ENCODE measurements at places on chromosomes 11 and 22.

- no peak for DNase-seq
Observed at GRCh38 chr11:227824-228379, 8.2 kb downstream of the SIRT3 start.

DNA sequence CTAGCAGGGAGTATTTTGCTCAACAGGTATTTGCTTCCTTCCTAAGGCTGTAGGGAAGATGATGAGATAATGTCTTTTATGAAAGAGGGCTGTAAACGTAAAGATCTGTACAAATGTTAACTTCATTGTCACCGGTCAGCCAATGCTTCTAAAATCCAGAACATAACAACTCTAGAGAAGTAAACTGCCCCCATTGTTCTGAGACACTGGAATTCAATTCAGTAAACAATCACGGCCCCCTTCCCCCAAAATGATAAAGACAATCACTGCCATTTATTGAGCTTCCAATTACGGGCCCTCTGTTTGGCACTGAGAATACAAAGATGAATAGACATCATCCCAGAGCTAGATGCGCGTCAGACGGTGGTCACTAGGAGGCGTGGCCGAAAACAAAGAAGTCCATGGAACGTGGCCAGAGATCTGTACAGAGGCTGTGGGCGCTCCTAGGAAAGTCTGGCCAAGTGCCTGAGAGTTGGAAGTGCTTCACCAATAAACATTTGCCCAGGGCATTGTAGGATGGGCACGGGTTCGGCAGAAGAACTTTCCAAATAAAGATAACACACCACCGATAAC is 576 bp downstream of the TMEM258 start:
- DNase-seq = peak; percentile 60

DNA sequence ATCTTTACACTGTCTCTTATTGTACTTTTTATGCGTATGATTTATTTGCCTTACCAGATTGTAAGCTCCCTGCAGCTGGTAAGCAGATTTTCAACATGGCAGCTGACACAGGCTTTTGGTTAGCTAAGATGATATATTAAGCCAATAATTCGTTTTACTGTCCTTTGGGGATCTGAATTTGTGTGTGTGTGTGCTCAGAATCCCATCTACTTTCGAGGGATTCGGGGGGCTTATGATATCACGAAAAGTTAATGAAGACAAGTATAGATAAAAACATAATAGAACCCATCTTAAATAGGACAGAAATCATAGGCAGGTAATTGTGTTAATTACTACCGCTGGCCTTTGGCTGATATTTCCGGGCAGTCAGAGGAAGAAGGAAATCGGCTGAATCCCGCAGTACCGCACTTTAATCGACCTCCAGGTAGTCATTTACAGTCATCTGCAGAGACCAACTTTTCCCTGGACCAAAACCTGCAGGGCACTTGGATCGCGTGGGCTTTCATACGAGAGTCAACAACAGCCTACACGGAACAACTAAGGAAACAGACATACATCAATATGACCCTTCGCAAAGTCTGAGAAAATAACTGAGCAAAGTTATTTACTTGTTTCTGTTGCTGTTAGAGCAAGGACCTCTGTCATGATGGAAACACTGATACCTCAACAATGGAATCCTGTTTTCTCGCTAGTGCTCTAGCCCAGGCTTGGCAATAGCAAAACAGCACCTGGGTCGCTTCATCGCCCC is 802 bp downstream of the KBTBD3 start:
- DNase-seq = peak; percentile 5

GRCh38 chr11:72724021-72724551 is 28.1 kb downstream of the ARAP1 start:
- DNase-seq = no peak

DNA sequence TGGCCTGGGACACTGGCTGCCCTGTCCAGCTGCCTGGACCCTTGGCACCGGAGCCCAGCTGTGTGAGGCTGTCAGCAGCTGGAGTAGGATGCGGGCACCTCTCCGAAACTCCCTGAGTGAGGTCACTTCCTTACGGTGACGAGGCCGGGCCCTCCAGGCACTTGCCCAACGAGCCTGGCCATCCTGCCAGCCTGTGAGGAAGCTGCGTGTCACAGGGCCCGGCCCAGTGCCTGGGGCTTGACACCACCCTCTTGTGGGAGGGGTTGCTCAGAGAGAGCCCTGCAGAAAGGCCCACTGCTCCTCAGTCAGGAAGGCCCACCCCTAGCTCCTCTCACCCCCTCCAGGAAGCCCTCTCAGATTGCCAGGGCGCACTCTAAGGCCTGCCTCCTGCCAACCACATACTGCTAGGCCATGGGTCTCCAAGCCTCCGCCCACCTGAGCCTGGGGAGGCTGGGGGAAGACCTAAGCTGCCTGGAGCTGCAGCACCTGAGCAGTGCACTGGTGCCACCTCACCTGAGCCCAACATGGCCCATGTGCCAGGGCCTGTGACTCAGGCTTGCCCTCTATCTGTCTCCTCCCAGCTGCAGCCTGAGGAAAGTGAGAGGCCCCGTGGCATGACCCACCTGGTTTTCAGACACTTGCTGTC is 4.3 kb upstream of the PHLDA2 start:
- no peak for DNase-seq

- DNase-seq = no peak
Observed at GRCh38 chr11:130798280-130798679, 118.0 kb downstream of the SNX19 start.

- no peak for DNase-seq
Observed at GRCh38 chr11:116648247-116649174, 124.3 kb downstream of the BUD13 start.

DNA sequence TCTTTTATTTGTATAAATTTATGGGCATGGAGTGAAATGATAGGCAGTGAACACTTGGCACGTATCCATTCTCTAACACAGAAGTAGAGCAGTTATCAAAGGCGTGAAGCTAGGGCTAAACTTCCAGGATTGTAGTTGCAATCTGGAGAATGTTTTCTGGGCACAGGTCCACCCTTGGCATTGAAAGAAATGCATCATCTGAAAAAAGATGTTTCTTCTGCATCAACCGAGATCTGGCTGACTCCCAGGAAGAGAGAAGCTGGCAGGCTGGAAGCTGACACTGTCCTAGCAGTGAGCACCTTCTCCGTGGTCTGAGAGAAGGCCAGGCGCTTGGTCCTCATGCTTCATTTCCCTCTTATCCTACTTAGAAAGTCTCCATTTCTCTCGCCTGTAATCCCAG is 600.0 kb downstream of the BRD1 start:
- no peak for DNase-seq
